ENCODE measurements at places on chromosomes 3 and 15.

DNA sequence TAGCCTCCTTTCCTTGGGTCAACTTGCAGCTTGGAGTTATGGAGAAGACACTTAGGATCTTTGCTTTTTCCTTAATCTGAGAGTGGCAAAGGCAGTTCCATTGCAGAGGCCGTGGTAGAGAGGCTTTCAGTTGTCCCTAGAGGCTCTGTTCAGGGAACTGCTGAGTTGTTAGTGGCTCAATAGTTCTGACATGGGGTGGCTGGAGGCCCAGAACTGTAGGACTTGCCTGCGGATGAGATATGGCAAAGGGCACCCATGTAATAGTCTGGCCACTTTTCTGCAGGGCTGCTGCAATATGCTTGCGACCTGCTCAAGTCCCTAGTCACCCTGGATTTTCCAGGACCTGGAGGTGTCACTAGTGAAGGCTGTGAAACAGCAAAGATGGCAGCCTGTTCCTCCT lies 99.9 kb downstream of the CLDN1 start:
- DNase-seq, result no peak

- no peak for DNase-seq
Observed at GRCh38 chr15:64464276-64465005, 4.1 kb downstream of the ZNF609 start.

DNA sequence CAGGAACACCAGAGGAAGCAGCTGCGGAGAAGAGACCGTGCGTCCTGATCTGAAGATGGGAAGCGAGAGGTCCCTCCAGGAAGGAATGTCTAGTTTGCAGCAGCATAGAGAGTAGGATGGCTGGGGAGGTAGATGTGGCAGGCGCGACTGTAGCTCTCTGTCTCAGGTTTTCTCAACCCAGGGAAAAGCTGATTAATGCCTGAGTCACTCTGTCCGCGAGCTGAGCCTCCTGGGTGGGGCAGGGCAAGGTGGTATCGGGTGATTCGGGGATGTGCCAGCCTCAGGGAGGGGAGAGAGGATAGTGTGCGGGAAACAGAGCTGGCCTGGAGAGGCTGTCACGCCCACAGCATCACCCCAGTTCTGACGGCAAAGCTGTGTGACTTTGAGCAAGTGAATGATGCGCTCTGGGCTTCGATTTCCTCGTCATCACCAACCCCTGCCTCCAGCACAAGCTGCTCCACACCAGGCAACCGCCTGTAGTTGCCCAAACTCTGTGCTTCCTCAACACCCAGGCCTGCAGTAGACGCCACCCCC lies 28.4 kb downstream of the CPN2 start:
- DNase-seq, result no peak

GRCh38 chr15:73368301-73369136 lies at the start of gene HCN4:
Gene HCN4 (minus strand): TSS chr15:73368958. CDS start chr15:73368270, 688 bp downstream.
- no peak for DNase-seq

GRCh38 chr3:61181874-61182273 lies 69.4 kb downstream of the FHIT start:
- no peak for DNase-seq

DNA sequence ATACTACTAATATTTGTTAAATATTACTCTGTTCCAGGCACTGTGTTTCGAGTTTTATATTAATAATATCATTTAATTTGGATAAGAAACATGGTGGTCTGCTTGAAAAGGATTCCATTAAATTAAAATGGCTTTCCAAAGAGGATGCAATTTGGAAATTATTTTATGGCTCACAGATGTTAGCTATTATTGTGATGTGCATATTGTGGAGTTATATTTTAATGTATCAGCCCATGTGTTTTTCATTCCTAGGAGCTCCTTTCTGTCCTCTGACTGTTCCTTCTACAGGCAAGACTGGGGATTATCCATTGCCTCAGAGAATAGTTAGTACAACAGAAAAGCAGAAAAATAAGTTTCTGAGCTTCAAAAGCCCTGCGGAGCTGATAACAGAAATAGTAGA lies 376.7 kb upstream of the PDZRN3 start:
- no peak for DNase-seq

- no peak for DNase-seq
Observed at GRCh38 chr15:29162411-29162810, 107.2 kb downstream of the NSMCE3 start.

DNA sequence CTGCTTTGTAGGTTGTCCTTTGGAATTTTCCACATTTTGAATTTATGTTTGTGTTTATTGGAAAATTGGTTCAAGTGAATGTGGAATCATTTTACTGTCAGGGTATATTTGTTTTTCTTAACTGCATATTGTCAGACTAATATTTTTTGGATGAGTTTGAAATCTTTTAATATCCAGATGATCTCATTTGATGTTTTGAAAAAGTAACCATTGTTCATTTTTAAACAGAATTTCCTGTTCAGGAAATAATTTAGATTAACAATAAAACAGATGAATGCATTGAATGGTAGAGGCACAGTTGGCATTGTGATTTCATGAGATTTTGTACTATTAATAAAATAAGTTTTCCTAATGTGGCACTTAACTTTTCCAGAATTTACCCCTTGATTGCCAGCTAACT lies 15.5 kb downstream of the TRAK1 start:
- no peak for DNase-seq

DNA sequence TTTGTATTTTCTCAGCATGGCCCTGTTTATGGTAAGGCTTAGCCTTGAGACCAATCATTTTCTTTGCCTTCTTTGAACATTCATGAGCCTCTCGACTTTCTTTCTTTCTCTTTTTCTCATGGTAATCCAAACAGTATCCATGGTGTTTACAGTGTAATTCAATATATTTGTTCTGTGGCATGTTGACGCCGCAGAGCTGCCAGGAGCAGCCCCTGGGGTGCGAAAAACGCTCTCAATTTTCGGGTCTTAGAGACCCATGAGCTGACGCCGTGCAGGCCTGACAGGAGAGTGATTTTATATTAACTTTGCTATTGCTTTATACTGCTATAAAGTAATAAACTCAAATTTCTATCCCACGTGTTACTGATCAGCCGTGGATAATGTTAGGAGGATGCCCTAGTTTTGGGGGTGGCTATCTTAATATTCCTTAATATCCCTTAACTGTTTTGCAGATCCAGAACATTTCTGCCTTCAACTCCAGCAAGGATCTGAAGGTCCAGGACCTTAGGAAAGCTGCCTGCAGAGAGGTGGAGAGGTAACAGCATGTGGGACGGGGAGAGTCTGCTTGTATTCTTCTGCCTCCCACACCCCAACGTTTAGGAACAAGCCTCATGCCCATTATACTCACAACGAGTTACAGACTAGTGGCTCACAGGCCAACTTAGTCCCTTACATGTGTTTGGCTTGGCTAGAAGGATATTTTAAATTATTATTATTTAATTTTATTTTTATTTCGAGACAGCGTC lies 29.3 kb upstream of the MYO1E start:
- DNase-seq, result no peak

GRCh38 chr3:53130179-53131061 lies at the start of gene RFT1:
Gene RFT1 (minus strand): TSS chr3:53130435. CDS start chr3:53130400, 35 bp downstream.
- DNase-seq, result peak; percentile 94

GRCh38 chr15:41331281-41331680 lies 1.1 kb downstream of the OIP5 start:
- DNase-seq, result no peak

DNA sequence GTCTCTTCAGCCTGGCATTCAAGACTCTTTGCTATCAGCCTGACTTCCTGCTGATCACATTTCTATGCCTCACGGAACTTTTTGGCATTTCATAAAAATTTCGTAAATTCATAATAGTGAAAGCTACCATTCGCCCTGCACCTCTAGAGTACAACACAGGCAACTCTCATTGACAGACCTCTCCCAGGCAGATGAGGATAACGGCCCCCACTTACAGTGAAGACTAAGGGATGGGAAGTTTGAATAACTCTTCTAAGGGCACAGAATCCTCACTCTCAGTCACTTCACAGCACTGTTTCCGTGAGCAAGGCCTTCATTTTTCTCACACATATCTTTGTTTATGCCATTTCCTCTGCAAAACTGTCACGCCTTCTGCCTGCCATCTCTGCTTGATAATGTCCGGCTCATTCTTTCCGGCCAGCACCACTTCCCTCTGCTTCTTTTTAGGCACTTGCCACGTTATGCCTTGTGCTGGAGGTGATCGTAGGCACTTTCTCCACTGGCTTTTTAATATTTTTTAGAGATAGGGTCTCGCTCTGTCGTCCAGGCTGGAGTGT lies 224.1 kb upstream of the HES1 start:
- no peak for DNase-seq

DNA sequence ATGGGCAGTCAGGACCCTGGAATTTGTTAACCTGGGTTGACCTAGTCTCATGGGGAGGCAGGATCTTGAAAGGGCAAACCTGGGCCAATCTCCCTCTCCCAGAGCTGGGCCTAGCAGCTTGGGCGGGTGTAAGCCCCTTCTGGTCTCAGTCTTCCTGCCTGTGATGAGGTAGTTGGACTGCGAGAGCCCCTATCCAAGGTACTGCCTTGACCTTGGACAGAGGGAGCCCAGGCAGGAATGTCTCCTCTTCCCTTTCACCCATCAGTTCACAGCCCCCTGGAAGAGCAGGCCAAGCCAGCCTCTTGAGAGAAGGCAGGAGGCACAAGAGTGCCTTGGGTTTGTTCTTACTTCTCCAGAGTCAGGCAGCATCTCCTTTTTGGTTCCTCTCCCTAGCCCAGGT lies 24.7 kb upstream of the SEMA3F start:
- DNase-seq, result no peak

DNA sequence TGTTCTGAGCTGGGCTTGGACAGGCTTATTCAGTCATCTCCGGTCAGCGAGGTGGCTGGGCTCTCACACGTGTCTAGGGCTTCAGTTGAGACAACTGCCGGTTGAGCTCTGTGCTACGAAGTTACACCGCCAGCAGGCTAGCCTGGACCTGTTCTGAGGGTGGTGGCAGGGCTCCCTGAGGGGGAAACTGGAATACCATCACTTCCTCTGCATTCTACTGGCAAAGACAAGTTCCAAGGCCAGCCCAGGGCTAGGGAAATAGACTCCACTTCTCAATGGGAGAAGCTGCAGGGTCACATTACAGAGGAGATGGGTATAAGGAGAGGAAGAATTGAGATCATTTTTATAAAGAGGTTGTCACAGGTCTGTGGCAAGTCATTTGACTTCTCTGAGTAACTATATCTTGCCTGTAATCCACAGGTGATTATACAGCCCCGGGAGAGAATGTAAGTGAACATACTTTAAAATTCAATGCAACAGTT lies 106.8 kb upstream of the IL12A start:
- peak; percentile 46 for DNase-seq

- no peak for DNase-seq
Observed at GRCh38 chr3:129521611-129522010, 6.8 kb upstream of the RHO start.

DNA sequence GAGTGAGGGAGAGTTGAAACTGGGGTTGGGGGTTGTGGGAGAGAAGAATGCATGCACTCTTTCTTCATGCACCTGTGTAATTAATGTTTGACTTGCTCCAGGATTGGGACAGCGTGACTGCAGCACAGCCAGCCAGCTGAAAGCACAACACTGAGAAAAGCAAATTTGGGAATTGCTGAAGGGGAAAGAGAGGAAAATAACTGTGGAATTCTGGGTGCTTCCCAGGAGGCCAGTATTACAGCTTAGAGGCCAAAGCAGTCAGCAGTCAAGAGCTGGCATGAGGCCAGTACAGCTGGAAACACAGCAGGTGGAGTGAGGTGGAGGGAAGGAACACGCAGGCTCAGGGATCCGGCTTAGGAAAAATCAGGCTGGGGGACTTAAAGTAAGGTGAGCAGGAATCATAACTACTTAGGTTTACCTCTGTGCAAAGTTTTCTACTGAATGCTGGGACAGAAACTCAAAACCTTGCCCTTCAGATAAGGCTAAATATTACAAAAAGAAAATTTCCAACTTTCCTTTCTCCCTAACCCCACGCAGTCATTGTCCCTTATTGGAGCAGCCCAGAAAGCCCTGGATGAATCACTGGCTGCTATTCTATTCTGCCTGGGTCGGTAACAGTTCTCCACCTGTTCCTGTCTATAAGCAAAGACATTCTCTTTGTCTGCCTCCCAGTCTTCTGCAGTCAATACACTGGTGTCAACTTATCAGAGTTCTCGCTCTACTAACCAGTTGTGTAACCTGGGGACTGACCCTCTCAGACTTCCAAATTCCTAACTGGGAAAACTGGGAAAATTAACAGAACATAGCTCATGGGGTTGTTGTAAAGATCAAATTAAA lies 167.2 kb downstream of the MAGI1 start:
- no peak for DNase-seq

DNA sequence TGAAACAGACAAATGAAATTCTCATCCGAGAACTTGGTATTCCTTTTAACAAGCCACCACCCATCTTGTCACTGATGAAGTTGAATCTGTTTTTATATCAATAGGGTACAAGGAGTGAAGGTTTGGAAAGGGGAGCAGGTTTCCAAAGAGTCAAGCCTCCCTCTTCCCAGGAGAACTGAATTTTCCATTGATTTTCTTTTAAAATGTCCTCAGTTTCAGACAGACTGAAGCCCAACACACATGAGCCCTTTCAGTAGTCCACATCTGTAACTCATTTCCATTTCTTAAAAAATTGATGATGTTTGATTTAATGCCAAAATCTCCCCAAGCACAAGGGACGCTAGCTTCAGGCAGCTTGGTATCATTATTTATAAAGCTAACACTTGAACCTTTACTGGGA lies 187.7 kb downstream of the FOXB1 start:
- no peak for DNase-seq

- DNase-seq, result no peak
Observed at GRCh38 chr3:37824954-37825328, 36.7 kb upstream of the CTDSPL start.

GRCh38 chr3:67875858-67876257 lies 221.4 kb upstream of the SUCLG2 start:
- DNase-seq, result no peak

GRCh38 chr3:134477938-134478337 lies 7.8 kb downstream of the ANAPC13 start:
- no peak for DNase-seq

GRCh38 chr15:92915766-92916435 lies 15.8 kb downstream of the CHD2 start:
- DNase-seq, result no peak

- DNase-seq, result no peak
Observed at GRCh38 chr15:74375303-74375693, 7.9 kb upstream of the CYP11A1 start.

DNA sequence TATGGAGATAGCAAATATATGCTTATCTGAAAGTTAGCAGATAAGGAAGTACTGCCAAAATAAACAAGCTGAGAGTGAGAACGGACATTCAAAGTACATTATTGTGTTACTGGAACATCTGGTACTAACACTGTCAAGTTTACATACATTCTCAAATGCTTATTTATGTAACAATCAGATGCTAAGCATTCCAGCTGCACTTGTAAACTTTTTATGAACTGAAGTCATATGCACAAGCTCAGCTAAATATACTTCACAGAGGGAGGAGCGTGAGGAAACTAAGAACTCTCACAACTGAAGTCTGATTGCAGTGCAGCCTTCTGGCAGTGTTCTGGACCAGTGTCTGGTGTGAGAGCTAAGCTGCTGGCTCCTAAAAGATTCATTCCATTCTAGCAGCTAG lies 223.7 kb upstream of the NANOGP8 start:
- no peak for DNase-seq

GRCh38 chr15:95499397-95499796 lies 831.1 kb upstream of the NR2F2 start:
- DNase-seq, result no peak

Measured in nucleus accumbens (tissue), 56 donors.